Central memory CD8-positive, alpha-beta T cell (primary cell): ENCODE measurements at places on chromosomes 2 and 18.
A peak's percentile ranks its signal among the peaks of the same experiment; 100 is the strongest.

DNA sequence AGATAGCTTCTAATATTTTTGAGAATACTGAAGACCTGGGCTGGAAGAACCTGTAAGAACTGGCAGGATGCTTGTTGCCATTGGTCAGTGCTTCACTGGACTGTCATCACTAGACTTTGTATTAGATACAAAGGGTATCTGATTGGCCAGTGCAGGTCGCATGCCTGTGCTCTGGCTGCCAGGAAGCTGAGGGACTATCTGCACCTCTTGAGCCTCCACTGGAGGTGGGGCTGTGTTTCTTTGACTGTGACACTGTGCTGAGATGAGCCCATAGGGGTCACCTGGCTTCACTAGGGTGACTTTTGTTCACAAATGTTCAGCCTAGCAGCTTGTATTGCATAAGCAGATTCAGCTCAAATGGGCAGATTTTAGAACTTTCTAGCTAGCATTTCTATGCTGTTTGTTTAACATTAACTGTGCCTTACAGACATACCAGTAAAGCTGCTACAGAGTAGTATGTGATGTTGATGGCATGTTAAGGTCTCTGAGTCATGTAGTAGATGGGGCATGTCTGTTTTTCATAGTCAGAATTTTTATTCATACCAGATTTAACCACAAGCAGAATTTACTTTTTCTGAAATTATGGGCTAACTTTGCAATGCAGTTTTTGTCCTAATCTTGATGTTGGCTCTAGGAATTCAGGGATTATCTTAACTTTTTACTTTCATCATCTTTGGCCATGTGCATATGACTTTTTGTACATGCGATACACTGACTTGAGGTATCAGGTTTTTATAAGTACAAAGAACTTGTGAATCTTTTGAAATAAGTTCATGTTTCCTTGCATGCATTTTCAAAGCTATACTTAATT, 56.1 kb downstream of the RHBDD1 start:
- H3K27ac ChIP-seq: no peak overlapping the region
- peaks cover 4% of the 10 kb centered on the region for H3K36me3 ChIP-seq
- no peaks in the 10 kb centered on the region for H3K27me3 ChIP-seq
- H3K4me1 ChIP-seq: no peaks in the 10 kb centered on the region
- H3K4me3 ChIP-seq: no peak overlapping the region
- DNase-seq: no peak

DNA sequence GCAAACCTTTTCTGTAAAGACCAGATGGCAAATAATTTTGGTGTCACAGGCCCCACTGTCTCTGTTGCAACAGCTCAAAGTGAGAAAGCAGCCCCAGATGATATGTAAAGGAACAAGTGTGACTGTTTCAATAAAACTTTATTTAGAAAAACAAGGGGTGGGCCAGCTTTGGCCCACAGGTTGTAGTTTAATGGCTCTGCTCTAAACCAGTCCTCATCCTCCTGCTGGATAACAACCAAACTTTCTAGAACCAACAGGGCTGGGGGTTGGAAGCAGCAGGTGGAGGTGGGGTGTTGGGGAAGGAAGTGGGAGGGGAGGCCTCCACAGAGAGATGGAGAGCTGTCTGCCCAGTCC, 28.8 kb upstream of the INHBB start:
- no peaks in the 10 kb centered on the region for H3K36me3 ChIP-seq
- no peak for DNase-seq
- no peak overlapping the region for H3K27ac ChIP-seq
- H3K4me1 ChIP-seq: peaks cover 8% of the 10 kb centered on the region
- peaks cover 15% of the 10 kb centered on the region for H3K27me3 ChIP-seq

- DNase-seq: no peak
- H3K27ac ChIP-seq: no peak overlapping the region
- no peaks in the 10 kb centered on the region for H3K4me1 ChIP-seq
- peaks cover 1% of the 10 kb centered on the region for H3K36me3 ChIP-seq
- peaks cover 16% of the 10 kb centered on the region for H3K27me3 ChIP-seq
- H3K4me3 ChIP-seq: no peak overlapping the region
Observed at GRCh38 chr2:120243211-120243610, 9.4 kb upstream of the RALB start.

GRCh38 chr2:64456293-64456692, 2.3 kb downstream of the LGALSL start:
- H3K27me3 ChIP-seq: peaks cover 19% of the 10 kb centered on the region
- H3K36me3 ChIP-seq: no peaks in the 10 kb centered on the region
- DNase-seq: no peak
- no peak overlapping the region for H3K4me3 ChIP-seq
- no peak overlapping the region for H3K27ac ChIP-seq

DNA sequence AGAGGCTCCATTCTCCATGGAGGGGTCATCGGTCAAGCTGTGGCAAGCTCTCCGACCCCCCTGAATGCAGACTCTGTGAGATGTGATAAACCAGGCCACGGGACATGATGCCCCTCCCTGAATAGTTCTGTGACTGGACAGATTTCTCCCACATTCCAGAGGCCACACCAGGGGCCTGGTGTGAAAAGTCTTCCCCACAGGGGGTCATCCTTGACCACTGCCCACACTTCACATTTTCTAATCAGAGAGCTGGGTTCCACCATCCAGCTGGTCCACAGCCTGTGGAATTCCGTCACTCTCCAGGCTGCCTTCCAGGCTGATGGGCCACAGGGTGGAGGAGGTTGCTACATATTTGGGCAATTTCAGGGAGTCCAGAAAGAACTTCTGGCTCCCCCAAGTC, 51.3 kb upstream of the CYRIA start:
- no peaks in the 10 kb centered on the region for H3K4me1 ChIP-seq
- no peak for DNase-seq
- no peaks in the 10 kb centered on the region for H3K36me3 ChIP-seq
- H3K27ac ChIP-seq: no peak overlapping the region
- no peak overlapping the region for H3K4me3 ChIP-seq
- H3K27me3 ChIP-seq: no peaks in the 10 kb centered on the region

- no peak overlapping the region for H3K27ac ChIP-seq
- H3K36me3 ChIP-seq: peaks cover 2% of the 10 kb centered on the region
- DNase-seq: no peak
- peaks cover 30% of the 10 kb centered on the region for H3K4me1 ChIP-seq
Observed at GRCh38 chr2:28343971-28344715, 48.5 kb upstream of the FOSL2 start.

DNA sequence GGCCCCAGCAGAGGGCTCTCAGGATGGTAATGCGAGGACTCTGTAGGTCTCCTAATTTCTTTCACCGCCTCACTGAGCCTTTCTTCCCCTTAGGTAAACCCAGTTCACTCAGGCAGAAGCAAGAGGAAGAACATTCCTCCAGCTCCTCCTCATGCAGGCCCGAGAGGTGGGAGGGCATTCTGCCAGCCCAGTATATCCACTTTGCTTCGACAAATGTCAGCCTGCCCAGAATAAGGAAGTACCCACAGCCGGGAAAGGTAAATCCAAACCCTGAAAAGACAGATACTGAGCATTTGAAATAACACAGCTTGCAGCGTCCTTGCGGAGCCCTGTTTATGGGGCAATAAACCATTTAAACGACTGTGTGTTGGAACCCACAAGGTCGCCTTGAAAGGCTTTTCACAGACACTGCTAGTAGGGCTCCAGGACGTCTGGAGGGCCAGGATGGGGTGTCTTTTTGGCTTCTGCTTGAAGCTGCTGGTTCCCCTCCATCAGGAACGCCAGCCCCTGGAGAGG, 63.0 kb upstream of the STPG4 start:
- no peak overlapping the region for H3K4me3 ChIP-seq
- DNase-seq: no peak
- no peaks in the 10 kb centered on the region for H3K36me3 ChIP-seq
- peaks cover 70% of the 10 kb centered on the region for H3K27me3 ChIP-seq

GRCh38 chr2:111251711-111252110, 131.0 kb downstream of the BCL2L11 start:
- H3K27ac ChIP-seq: peak overlapping the region; percentile 61
- peak overlapping the region; percentile 21 for H3K4me3 ChIP-seq
- peaks cover 14% of the 10 kb centered on the region for H3K36me3 ChIP-seq

DNA sequence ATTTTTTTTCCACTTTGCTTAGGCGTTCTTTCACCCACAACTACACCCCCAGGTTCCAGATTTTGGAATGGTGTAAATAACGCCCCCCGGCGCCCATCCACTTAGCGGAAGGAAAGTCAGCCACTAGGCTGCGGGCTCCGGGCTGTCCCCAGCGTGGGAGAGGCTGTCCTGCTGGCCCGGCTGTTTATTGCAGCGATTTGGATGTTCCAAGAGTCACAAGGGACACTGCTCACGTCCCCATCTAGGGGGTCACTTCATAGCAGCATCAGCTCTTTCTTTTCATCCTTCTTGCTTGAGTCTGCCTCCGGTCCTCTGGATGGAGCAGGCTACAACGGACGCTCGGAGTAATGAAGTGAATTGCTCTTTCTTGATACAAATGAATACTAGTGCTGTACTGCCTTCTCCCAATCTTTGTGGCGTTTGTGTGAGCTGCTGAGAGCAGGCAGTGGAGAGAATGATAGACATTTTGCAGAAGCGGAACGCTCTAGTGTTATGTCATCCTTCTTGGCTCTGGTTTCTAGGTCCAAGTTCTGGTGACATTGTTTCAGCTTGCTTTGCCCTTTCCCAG, 50.7 kb upstream of the PAIP2B start:
- no peaks in the 10 kb centered on the region for H3K36me3 ChIP-seq
- no peak overlapping the region for H3K27ac ChIP-seq
- peaks cover 93% of the 10 kb centered on the region for H3K27me3 ChIP-seq
- H3K4me1 ChIP-seq: peaks cover 11% of the 10 kb centered on the region
- DNase-seq: no peak

DNA sequence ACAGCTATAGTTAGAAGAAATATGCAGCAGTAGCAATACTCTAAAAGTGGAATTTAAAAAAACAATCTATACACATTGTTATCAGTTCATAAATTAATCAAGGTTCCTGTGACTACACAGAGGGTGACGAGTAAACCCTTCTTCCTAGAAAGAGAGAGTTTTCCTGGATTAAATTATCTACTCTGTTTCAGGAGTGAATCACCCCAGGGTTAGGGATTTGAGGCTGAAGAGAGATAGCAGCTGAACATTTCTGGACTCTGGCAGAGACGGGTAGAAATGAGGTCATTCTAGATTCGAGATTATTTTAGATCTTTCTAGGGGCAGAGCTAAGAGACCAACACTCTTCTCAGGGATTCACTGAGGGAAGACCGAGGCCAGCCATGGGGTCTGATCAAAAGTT, 38.8 kb upstream of the PMAIP1 start:
- H3K36me3 ChIP-seq: peaks cover 1% of the 10 kb centered on the region
- H3K4me3 ChIP-seq: no peak overlapping the region
- no peak for DNase-seq
- no peaks in the 10 kb centered on the region for H3K27me3 ChIP-seq

DNA sequence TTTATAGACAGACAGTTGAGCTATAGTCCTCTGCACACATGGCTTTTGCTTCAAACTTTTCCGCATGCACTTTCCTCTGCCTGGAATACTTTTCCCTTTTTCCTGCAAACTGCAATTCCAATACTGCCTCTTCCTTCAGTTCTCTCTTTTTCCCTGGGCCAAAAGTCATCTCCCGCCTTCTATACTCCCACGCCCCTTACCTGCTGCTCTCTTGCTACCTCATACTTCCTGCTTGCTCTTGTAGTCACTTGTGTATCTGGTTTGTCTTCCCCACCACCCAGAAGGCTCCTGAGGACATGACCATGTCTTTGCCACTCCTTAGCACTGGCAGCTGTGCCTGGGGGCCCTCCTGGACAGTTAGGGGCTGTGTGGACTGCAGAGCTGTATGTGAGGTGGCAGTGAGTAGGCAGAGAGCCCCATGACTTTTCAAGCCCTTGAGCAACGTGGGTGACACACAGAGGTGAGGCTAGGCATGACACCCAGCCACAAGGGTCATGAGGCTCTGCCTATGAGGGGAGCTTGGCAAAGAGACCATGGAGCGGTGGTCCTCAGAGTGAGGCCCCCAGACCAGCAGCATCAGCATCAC, 23.2 kb downstream of the SPEG start:
- no peaks in the 10 kb centered on the region for H3K36me3 ChIP-seq
- DNase-seq: no peak
- H3K27me3 ChIP-seq: peaks cover 11% of the 10 kb centered on the region
- no peak overlapping the region for H3K4me3 ChIP-seq
- no peaks in the 10 kb centered on the region for H3K4me1 ChIP-seq
- H3K27ac ChIP-seq: no peak overlapping the region

- H3K27me3 ChIP-seq: peaks cover 52% of the 10 kb centered on the region
- no peaks in the 10 kb centered on the region for H3K4me1 ChIP-seq
- peak within 1 kb of the TSS; percentile 74 for H3K4me3 ChIP-seq
- DNase-seq: peak; percentile 30
- H3K36me3 ChIP-seq: peaks cover 3% of the 10 kb centered on the region
- H3K27ac ChIP-seq: peak within 1 kb of the TSS; percentile 49
Observed at GRCh38 chr2:175004980-175005732, at the start of gene CHN1. Gene CHN1, minus strand, starts transcription at chr2:175005381. Its CDS starts 469 bp downstream, at chr2:175004912.

DNA sequence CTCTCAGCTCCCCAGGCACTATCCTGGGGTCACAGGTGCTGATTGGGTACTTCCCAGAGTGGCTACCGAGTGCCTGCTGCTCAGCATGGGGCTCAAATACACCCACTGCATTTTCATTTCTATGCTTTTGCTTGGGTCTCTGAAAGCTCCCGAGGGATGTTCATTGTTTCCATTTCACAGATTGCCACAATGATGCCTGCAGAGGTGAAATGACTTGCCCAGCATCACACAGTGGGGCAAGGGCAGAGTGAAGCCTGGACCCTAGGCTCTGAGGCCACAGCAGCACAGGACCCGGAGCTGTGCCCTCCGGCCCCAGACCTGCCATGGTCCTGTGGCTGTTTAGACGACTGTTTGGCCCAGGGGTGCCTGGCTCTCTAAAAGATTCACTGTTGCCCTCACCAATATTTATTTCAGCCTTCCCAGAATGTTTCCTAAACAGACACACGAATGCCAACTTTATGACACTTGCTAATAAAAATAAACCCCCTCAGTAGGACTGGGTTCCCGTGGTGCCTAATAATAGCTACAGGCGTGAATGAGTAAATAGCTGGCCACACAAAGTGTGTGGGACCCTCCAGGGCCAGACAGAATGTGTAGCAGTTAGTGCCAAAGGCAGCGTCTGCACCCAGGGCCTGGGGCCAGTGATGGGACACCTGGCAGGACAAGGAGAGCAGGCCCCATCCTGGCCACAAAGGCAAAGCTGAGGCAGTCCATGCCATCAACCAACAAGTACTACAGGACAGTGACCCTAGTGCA, 11.5 kb upstream of the ST8SIA5 start:
- H3K4me1 ChIP-seq: no peaks in the 10 kb centered on the region
- peaks cover 50% of the 10 kb centered on the region for H3K27me3 ChIP-seq
- no peaks in the 10 kb centered on the region for H3K36me3 ChIP-seq
- H3K27ac ChIP-seq: no peak overlapping the region

- H3K4me1 ChIP-seq: no peaks in the 10 kb centered on the region
- no peak overlapping the region for H3K4me3 ChIP-seq
- H3K27ac ChIP-seq: no peak overlapping the region
- DNase-seq: no peak
- H3K36me3 ChIP-seq: peaks cover 2% of the 10 kb centered on the region
Observed at GRCh38 chr2:193973781-193974180, 1683.2 kb upstream of the SLC39A10 start.

GRCh38 chr2:111534910-111535352, 349.1 kb downstream of the ANAPC1 start:
- DNase-seq: no peak
- H3K27me3 ChIP-seq: no peaks in the 10 kb centered on the region
- peaks cover 19% of the 10 kb centered on the region for H3K4me1 ChIP-seq
- peak overlapping the region; percentile 68 for H3K4me3 ChIP-seq
- no peaks in the 10 kb centered on the region for H3K36me3 ChIP-seq
